Left ventricle myocardium superior (tissue), 1 donor: ENCODE measurements at places on chromosomes 12 and 14.

- DNase-seq: no peak
Observed at GRCh38 chr12:57176846-57177245, 29.4 kb upstream of the LRP1-AS start.

DNA sequence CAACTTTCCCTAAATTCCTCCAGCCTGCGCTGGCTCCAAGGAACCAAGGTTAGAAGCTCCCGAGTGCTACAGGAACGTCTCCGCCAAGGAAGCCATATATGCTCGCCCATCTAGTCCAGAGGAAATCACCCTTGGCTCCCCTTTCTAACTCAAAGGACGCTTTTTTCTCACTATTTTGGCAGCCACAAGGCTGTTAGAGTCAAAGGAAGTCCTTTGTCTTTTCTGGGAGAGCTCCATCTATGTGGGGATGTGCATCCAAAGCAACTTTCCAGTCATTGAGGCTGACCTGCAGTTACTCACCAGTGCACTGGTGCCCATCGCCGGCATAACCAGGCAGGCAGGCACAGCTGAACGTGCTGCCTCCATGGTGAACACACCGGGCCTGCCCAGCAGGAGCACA, 37.6 kb downstream of the RTRAF start:
- DNase-seq: no peak

- no peak for DNase-seq
Observed at GRCh38 chr14:59310633-59311032, 122.2 kb downstream of the DAAM1 start.

DNA sequence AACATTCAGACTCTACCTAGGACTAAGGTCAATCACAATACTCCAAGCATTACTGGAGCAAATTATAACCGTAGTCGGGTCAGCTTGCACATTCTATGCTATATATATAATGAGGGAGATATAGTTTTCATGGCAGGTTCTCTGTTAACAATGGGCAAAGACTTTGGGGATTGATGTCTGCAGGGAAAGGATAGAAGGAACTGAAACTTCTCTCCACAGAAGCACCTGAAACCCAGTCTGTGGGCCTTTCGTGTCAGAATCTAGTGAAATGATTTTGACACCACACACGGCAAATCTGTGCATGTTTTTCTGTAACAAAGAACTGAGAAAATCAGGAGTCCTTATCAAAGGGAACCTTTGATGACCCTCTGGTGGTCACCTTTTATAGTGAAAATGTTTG, 847.4 kb downstream of the NRXN3 start:
- DNase-seq: no peak

DNA sequence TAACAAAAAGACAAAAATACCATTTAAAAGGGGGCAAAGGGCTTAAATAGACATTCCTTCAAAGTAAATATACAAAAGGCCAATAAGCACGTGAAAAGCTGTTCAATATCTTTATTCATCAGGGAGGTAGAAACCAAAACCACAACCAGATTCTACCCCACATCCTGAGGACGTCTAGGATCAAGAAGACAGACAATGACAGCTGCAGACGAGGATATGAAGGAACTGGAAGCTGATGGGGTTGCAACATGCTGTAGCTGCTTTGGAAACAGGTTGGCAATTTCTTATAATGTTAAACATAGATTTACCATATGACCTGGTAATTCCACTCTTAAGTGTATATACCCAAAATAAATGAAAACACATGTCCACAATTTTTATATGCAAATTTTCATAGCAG, 85.1 kb upstream of the C14orf180 start:
- no peak for DNase-seq

- no peak for DNase-seq
Observed at GRCh38 chr14:22803687-22803974, 11.6 kb downstream of the SLC7A7 start.

GRCh38 chr12:24943947-24944600, 4.8 kb downstream of the BCAT1 start:
- DNase-seq: no peak
